8988T (cell line): ENCODE measurements at places on chromosomes 3 and 15.

DNA sequence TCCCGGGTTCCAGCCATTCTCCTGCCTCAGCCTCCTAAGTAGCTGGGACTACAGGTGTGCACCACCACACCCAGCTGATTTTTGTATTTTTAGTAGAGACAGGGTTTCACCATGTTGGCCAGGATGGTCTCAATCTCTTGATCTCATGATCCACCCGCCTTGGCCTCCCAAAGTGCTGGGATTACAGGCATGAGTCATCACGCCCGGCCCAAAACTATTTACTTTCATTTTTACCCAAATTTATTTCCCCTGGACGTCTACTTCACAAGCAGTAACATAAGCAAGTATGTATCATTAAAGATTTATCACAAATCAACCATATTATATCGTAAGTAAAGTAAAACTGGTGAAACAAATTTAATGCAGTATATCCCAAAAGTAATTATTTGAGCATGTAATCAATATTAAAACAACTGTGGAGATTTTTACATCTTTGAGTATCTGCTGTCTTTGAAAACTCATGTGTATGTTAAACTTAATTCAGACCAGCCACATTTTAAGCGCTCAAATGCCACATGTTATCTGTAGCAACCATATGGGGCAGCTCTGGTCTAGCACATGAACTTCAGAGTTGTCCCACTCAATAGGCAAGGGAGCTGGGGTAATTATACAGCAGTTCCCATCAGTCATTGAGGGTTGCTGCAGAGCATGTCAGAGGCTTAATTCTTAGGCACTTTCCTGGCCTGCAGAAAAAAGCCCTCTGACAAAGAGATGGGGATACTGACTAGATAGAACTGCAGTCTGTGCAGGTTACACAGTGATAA lies 185.7 kb upstream of the CTDSPL start:
- DNase-seq: no peak

DNA sequence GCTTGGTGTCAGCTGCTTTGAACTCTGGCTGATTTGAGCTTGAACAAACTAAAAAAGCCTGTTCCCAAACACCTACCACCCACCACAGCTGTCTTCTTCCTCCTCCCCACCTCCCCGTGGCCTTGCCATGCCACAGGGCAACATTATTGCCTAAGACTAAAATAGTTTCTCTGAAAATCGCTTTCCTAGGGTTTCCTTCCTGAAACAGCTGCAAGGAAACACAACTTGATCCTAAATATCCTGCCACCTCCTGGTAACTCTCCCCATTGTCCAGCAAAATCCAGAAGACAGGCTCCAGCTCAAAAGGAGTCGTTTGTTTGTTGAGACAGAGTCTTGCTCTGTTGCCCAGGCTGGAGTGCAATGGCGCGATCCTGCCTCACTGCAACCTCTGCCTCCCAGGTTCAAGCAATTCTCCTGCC lies 193.9 kb upstream of the TPM1 start:
- no peak for DNase-seq

DNA sequence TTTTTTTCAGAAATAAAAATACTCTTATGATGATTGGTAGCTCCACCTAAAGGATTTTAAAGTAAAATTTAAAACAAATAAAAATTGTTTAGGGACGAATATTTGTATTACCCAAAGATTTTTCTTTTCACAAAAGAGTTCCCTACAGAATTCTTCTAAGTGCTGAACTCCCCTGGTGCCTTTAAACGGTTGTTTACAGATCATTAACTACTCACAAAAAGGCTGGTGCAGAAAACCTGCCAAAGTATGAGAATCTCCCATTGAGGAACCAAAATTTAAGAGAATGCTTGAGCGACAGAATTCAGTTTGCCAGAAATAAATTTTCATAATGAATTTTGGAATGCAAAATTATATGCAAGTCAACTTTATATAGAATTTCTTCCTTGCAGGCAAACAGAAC lies 497.8 kb upstream of the NR2F2 start:
- DNase-seq: no peak

DNA sequence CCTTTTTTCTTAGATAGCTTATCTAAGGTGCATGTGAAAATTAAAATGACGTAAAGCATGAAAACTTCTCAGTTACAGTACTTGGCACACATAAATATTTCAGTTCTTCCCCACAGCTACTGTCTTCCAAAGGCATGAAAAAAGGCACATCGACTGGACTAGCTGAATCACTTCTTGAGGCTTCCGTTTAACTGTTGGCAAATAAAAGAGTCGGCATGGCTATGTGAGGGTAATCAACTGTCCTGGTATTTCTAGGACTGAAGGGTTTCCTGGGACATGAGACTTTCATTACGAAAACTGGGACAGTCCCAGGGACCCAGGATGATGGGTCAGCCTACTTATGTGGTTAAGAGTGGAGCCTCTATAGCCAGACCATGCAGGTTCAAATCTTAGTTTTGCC lies 168.2 kb downstream of the TPRG1 start:
- DNase-seq: no peak

DNA sequence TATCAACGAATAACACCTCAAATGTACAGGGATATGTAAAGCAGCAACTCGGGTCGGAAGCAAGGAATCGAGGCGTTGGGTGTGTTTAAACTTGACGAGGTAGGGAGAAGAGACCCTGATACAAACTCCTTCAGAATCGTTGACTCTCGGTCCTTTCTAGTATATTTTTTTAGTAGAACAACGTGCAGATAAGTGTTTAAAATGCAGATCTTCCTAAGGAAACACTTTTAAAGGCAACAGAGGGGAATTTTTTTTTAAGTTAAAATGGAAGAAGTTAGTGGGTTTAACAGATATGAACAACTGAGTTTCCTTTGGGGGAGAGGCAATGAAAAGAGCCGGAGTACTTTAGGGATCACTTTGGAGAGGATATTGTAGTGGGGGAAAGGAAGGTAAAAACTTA lies 1.1 kb upstream of the KPNA4 start:
- no peak for DNase-seq

GRCh38 chr3:107377151-107377550 lies at the start of gene CCDC54:
Gene CCDC54, plus strand, starts transcription at chr3:107377439. Its CDS starts 149 bp downstream, at chr3:107377588.
- no peak for DNase-seq

DNA sequence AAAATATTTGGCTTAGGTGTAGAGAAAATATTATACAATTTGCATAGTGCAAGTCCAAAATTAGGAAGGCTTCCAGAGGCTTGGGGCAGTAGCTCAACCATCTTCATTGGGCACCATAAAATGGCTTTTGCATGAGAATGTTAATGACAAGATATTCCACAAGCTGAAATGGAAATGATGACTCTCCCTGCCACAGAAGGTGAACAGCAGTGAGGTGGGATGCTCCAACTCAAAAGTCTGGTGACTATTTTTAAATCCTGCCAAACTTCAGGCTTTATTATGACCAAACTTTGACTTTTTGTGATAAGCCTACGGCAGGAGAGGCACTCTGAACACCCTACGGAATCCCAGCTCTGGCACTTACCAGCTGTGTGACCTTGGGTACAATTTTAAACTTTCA lies 37.6 kb downstream of the ARHGEF3 start:
- DNase-seq: no peak

DNA sequence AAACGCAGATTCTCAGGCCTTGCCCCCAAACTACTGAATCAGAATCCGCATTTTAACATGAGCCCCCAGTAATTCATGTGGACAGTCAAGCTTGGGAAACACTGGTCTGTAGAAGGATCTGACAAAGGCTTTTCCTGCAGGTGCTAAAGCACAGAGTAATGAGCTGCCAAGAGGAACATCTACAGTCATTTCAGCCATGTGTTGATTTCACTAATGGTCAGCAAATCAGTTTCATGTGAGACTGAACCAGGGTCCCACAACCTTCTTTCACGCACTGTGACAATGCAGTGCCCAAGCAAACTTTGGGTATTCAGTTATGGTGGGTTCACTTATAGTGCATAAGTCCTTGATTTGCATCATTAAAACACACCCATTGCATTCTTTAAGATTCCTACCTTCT lies 237.6 kb downstream of the TUSC7 start:
- no peak for DNase-seq

- no peak for DNase-seq
Measured at GRCh38 chr3:32421991-32422859, 30.6 kb downstream of the CMTM7 start.

- no peak for DNase-seq
Measured at GRCh38 chr3:71087143-71088018, 496.1 kb downstream of the FOXP1 start.

- DNase-seq: no peak
Measured at GRCh38 chr3:108569336-108569735, 19.9 kb downstream of the CIP2A start.

GRCh38 chr3:101996832-101997231 lies 147.5 kb downstream of the NFKBIZ start:
- DNase-seq: no peak

DNA sequence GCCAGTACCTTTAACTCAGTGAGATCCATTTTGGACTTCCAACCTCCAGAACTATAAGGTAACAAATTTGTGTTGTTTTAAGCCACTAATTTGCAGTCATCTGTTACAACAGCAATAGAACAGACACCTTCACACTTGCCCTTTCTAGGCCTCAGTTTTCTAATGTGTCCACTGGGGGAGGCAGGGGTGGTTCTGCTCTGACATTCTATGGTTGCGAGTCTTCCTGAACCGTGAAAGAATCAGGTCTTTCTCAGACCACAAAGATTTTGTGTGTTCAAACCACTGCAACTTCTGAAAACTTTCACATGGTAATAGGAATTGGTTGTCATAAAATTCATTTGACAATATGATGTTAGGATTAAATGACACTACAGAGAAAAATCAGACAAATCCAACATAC lies 26.8 kb upstream of the CSTA start:
- DNase-seq: no peak

DNA sequence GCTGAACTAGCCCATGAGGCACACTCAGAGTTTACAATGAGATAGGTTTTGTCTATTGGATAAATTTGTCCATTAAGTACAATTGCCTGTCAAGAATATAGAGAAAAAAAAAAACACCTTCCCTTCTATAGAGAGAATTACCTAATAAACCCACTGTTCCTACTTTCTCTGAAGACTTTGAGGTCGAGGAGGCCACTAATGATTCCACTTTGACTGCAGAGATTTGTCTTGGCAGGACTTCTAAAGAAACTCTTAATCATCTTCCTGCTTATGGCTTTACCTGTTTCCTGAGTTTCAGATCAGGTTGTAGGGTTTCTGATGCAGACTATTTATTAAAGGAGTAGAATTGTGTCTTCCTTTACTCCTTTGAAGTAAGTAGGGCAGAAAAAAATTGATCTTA lies 342.4 kb upstream of the KCNMB2 start:
- DNase-seq: no peak

- DNase-seq: no peak
Measured at GRCh38 chr3:9194509-9195184, 54.8 kb downstream of the SRGAP3 start.

GRCh38 chr3:126300001-126300760 lies 57.0 kb downstream of the KLF15 start:
- no peak for DNase-seq

DNA sequence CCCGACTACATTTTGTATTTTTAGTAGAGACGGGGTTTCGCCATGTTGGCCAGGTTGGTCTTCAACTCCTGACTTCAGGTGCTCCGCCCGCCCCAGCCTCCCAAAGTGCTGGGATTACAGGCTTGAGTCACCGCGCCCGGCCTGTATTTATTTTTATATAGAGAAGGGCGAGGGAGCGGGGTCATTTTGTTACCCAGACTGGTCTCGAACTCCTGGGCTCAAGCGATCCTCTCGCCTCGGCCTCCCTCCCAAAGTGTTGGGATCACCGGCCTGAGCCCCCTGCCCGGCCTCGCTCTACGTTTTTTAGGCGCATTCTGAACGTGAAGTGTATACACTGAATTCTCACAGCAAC lies 514 bp upstream of the PPP4R2 start:
- no peak for DNase-seq

- DNase-seq: no peak
Measured at GRCh38 chr15:101641129-101641764, 10.9 kb downstream of the TM2D3 start.

- no peak for DNase-seq
Measured at GRCh38 chr3:141913150-141913811, 36.8 kb downstream of the ATP1B3 start.

GRCh38 chr3:113602836-113603235 lies 70.5 kb downstream of the SIDT1 start:
- no peak for DNase-seq
